ENCODE measurements at places on chromosomes 3 and 15.

DNA sequence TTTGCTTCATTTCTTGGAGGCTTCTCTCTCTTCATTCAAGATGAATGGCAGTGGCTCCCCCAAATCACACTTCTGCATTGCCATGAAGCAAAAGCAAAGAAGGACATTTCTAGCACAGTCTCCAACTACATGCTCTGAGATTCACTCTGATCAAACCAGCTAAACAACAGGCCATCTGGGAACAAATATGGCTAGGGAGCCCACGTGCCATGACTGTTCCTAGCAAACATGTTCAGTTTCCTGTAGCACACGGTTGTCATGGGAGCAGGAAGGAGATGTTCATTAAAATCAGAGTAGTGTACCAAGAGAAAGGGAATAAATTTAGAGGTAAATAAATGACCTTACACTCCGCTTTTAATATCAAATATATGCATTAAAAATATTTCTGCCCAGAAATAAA, 327.3 kb downstream of the GBE1 start:
- no peak for DNase-seq

DNA sequence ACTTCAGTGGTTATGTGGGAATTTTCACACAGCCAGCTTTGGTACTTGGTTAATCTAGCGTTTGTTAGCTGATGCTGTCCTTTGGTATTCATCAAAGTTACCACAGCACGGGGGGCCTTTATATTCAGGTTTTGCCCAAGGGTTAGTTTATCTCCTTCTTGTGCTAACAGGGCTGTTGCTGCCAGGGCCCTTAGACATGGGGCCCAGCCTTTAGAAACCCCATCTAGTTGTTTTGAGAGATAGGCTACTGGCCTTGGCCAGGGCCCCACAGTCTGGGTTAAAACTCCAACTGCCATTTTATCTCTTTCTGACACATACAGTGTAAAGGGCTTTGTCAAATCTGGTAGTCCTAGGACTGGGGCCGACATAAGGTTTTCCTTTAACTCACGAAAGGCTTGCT, 7.5 kb upstream of the DNAAF4 start:
- no peak for DNase-seq

DNA sequence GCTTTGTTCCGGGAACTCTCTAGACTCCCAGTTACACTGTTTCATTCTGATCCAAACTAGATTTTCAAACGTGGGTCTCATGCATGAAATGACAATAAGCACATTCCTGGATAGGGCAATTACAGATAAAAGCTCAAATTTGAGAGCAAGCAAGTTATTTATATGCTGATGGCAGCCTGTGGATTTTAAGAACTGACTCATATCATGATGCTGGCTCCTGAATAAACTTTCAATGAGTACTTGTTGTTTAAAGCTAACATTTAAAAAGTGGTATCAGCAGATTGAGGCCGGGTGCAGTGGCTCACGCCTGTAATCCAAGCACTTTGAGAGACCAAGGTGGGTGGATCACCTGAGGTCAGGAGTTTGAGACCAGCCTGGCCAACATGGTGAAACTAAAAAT, 66.6 kb downstream of the LEO1 start:
- DNase-seq: no peak

- DNase-seq: no peak
Measured at GRCh38 chr3:49327485-49327884, 12.4 kb downstream of the USP4 start.

DNA sequence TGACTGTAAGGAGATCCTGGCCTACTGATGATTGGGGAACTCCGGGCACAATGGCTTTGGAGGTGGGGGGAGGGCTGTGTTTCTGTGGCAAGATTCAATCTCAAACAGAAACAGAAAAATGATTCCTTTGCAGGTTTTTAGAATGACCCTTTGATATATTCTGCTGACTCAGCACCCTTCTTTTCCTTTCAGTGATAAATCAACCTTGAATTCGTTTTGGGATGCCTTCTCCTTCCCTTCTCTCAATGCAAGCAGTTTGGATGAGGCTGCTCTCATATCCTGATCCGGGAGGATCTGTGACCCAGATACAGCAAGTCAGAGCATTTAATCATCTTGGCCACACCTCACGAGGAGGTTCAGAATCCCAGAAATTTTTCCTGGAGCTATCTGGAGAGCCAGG, 156.1 kb upstream of the PRICKLE2 start:
- DNase-seq: no peak

- no peak for DNase-seq
Measured at GRCh38 chr15:65828585-65828984, 36.5 kb upstream of the DENND4A start.

GRCh38 chr3:125207507-125207906, 5.0 kb downstream of the SLC12A8 start:
- no peak for DNase-seq

Data from amniotic stem cell (primary cell).